Right renal pelvis (tissue), 4 donors: ENCODE measurements at places on chromosomes 1 and 21. TPM values are rescaled to one million over a fixed set of nuclear protein-coding genes. Genes with fewer than 3 reads are reported as not detected.

GRCh38 chr1:56439610-56440264, 139.6 kb downstream of the PLPP3 start:
- DNase-seq = no peak

GRCh38 chr21:22725436-22725835, 1727.2 kb downstream of the NCAM2 start:
- DNase-seq = no peak

DNA sequence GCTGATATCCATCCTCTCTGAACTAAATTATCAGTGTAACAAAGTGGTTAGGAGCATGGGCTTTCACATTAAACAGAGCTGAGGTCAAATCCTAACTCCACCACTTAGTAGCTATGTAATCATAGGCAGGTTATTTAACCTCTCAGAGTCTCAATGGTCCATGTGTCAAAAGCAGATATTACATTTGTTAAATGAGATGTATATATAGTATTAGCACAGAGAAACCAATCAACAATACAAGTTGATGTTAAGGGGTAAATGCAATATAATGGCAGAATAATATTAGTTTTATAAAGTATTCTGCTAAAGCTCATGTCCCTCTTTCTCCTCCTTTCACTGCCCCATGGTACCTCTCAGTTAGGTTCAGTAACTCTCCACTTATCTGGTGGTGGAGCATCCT, 27.2 kb downstream of the DBT start:
- DNase-seq = no peak

- no peak for DNase-seq
Measured at GRCh38 chr1:15311880-15312279, 64.9 kb downstream of the FHAD1 start.

DNA sequence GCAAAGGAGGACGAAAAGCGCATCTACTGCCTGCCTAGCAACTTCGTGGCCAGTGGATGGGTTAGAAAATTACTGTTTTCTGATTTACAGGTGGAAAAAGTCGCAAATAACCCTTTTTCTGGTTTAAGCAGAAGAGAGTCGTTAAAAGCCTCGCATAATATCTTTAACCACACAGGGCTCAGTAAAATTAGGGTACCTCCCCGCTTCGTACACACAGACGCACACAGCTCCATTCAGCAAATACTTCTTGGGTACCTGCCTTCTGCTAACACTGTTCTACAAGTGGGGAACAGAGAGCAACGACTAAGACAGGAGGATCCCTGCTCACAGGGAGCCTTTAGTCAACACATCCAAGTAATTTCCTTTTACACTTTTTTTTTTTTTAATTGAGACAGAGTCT, 704 bp downstream of the ALG6 start:
- DNase-seq = no peak

DNA sequence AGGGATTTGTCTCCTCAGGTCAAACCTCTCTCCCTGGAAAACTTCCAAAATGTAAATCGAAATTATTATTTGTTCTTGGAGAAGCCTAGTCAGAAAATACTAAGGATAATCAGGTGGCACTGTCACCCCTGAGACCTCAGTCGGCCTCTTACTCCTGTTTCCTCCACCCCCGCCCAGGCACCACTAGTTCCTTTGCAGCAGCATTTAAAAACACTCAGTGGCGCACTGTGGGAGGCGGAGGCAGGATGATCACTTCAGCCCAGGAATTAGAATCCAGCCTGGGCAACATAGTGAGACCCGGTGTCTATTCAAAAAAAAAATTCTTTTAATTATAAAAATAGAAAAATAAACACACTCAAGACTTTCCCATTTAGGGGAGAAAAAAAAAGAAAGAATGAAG, 18.0 kb upstream of the IFNAR2 start:
- no peak for DNase-seq

DNA sequence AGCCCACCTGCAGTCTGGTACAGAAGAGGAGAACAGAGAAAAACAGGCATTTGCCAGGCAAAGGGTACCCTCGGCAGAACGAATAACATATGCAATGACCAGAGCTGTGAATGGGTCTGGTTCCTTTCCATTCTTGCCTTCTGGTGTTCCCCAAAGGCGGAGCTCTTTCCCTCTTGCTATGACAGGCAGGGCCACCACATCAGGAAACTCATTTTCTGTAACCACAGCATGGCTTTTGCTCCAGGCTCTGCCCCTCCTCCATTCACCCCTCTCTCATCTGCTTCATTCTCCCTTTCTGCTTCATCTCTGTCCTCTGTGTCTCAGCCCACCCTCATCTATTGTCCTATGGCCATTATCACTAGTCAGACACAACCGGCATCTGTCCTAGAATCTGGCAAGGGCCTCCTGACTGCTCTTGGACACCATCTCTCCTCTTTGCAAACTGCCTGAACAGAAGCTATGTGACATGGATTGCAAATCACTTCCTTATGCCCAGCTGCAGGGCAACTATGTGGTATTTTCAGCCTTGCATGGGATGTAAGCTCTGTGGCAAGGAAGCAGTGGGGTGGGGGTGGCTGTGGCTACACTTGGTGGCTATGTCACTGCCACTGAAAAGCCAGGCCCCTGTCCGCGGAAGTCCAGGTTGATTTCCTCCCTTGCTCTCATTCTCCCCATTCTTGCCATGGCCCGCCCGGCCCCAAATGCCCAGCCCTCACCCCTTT, 78.8 kb upstream of the ABCD3 start:
- no peak for DNase-seq

GRCh38 chr1:24557220-24557619, 1.3 kb downstream of the NCMAP start:
- no peak for DNase-seq

- no peak for DNase-seq
Measured at GRCh38 chr1:42319871-42320484, 15.1 kb downstream of the FOXJ3 start.

DNA sequence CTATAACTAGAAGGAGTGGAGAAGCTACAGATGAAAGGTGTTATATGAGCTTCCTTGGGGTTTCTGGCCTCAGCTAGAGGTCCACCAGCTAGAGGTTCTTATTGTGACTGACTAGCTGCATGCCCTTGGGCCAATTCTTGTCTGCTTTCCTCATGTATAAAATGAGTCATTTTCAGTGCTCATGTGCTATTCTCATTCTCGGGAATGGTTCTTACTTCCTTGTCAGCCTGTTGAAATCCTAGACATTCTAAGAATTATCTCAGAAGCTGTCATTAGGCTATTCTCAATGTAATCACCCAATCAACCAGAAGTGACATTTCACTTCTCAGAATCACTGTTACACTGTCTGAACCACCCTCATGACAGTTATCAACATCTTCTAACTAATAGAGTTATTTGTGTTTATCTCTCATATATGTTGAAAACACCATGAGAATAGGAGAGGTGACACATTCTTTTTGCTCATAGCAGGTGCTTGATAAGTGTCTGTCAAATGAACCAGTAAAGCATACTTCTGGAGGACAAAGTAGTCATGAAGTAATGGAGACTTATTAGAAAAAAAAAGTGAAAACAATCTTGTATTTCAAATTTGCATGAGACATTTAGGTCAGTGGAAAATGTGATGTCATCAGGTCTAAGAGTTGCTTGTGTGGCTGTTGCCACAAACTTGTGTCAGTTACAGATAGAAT, 122.8 kb upstream of the IVNS1ABP start:
- DNase-seq = no peak

GRCh38 chr1:31802190-31803150, 13.4 kb downstream of the SPOCD1 start:
- DNase-seq = no peak

DNA sequence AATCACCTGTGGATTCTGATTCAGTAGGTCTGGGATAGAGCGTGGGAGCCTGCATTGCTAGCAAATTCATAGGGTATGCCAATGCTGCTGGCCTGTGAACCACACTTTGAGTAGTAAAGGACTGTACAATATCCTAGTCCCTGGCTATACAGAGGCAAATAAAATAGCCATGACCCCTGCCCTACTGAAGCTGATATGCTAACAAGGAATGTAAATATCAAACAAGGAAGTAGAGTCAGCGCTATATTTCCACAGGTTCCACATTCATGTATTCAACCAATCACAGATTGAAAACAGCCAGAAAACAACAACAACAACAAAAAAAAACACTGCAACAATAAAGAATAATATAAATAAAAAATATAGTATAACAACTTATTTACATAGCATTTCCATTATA, 77.8 kb downstream of the TM2D1 start:
- DNase-seq = no peak

- DNase-seq = no peak
Measured at GRCh38 chr1:67642629-67643028, 42.4 kb upstream of the GADD45A start.

- DNase-seq = no peak
Measured at GRCh38 chr1:38586993-38587646, 272.5 kb downstream of the RRAGC start.

DNA sequence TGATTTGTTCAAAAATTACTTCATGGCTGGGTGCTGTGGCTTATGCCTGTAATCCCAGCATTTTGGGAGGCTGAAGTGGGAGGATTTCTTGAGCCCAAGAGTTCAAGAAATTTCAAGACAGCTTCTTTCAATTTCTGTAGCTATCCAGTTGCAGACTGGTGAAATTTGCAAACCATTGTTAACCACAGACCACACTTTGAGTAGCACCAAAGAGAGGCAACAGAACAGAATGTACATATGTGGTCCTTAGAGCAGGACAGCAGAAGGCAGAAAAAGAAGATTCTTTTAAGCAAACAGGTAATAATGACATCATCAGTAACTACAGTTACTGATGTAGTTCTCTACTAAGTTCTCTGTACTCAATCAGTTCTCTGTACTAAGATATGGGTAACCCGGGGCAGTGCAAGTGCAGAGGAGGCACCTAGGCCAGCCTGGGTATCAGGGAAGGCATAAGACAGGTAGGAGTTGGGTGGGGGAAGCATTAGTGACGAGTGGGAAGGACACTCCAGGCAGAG, 5.5 kb upstream of the KLF17 start:
- DNase-seq = no peak

- DNase-seq = no peak
Measured at GRCh38 chr1:165855010-165855838, 27.8 kb downstream of the UCK2 start.

DNA sequence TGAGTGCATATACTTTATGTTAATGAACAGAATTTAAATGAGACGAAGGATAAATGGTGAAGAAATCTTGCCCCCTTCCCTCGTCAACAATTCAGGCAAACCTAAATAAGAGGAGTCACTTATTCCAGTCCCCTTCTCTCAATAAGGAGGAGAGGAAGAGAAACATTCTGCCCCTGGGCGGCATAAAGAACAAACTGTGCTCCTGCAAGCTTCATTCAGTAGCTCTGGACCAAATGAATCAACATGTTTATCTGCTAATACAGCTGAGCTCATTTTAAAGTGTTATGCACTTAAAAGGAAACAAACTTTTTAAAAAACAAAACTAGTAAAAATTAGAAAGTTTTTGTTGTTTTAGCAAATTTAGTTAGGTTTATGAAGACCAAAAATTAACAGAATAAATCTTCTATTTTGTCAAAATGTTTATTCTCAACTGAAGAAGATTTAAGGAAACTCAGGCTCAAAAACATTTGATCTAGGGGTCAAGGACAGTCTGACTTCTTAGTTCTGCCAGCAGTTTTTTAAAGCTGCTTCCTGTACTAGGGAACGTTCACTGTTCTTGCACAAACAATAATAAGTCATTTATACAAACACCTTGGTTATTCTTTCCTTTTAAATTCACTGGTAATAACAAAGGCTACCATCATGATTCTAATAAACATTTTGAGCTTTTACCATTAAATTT, 58.3 kb downstream of the AKT3 start:
- DNase-seq = no peak

DNA sequence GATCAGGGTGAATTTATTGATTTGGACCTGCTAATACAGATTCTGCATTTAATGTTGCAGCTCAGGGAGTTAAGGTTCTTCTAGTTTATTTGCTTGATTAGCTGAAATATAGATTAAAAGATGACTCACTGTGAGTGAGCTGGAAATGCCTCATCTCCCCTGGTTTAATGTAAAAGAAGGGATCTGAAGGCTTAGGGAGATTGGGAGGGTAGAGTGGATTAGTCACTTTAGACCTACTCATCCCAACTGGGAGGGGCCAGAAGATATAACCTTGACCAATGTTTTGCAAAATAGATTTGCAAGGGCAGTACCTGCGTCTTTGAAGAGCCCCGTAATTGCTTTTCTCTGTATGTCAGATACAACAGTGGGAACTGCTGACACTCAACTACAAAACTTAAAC, 922.8 kb upstream of the ADGRL4 start:
- DNase-seq = no peak

DNA sequence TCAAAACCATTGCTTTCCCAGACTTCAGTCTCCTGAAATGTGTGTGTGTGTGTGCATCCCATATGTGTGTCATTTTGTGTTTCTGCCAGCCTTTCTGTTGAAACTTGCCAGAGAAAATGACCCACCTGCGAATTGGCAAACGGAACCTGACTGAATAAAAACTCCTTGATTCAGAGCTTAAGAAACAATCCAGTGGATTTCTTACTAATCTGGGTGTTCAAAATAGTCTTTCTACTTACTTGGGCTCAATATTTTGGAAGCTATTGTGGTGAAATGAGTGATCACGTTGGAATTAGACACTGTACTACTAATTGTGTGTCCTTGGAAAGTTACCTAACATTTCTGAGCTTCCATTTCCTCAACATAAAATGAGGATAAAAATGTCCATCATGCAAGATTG, 138.9 kb upstream of the ERG start:
- DNase-seq = no peak

GRCh38 chr1:172704001-172704400, 45.1 kb downstream of the FASLG start:
- no peak for DNase-seq

DNA sequence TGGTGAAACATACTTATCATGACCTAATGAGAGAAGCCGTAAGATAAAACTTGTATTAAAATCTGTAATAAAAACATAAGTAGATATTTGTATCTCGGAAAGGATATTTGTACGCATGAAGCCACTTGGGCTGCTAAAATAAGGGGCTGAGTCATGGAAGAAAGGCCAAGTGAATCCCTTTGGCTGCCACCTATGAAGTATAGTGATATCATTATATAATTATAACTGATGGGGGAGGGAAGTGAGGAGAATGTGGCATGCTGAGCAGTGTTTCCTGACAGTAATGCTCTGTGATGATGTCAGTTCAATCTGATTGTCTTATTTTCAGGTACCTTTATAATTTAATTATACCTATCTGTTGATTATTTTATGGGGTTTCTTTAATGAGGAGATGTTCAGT, 13.6 kb downstream of the RWDD3 start:
- no peak for DNase-seq

GRCh38 chr1:162397039-162397448, 14.9 kb downstream of the SH2D1B start:
- DNase-seq = no peak

The TMEM125 gene
- polyA plus RNA-seq = 14.9 TPM

The TRIM45 gene
- polyA plus RNA-seq = 17.7 TPM

The LINGO4 gene
- not detected for polyA plus RNA-seq

The PPIAL4G gene
- not detected for polyA plus RNA-seq

The LMNA gene
- 123 TPM for polyA plus RNA-seq

The TNFAIP8L2 gene
- polyA plus RNA-seq = 1.3 TPM

The RBM8A gene
- polyA plus RNA-seq = 194 TPM

The RGS1 gene
- 8.5 TPM for polyA plus RNA-seq

The HES4 gene
- polyA plus RNA-seq = 18.5 TPM

The DDR2 gene
- polyA plus RNA-seq = 23.3 TPM
